GM12864 (cell line): ENCODE measurements at places on chromosomes 4 and X.

GRCh38 chrX:23811656-23812055 is 28.7 kb downstream of the SAT1 start:
- DNase-seq: no peak

GRCh38 chr4:121177246-121178137 is 13.4 kb upstream of the TNIP3 start:
- DNase-seq: no peak

GRCh38 chr4:2334826-2335728 is 73.2 kb upstream of the MXD4 start:
- DNase-seq: no peak

DNA sequence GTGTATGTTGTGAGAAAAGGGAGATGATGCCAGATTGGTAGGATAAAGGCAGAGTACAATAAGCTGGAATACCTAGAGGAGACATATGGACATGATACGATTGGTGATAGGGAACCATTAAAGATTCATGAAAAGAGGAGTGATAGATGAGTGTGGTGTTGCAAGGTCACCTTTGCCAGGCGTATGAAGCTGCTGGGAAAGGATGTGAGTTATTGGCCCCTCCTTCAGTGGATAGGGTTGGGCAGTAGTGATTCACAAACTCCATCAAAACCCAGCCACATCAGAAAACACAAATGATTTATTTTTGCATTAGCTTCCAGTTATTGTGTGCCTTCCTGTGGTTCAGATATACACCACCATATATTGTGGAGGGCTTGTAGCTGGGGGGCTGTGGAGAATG is 34.3 kb downstream of the TMEM164 start:
- no peak for DNase-seq

- DNase-seq: no peak
These were observed 377.1 kb upstream of the HS3ST1 start for GRCh38 chr4:11805842-11806241.
